ENCODE measurements at places on chromosomes 1 and 21.

DNA sequence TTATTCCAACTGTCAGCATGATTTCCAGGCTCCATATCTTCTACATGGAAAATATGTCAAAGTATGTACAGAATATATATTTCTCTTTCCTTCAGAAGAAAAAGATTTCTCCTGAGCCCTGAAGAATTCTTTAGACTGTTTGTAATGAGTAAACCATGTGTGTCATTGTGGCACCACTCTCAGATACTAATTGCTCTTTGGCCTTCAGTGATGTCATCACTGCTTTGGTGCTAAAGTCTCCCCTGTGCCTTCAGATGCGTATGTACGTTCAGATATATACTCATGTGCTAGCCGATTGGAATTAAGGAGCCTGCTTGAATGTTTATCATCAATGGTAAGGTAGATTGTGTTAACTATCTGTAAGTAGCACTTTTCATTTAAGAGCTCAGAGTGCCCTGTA lies 20.6 kb upstream of the NBL1 start:
- no peak for DNase-seq

- no peak for DNase-seq
These were observed 123.1 kb upstream of the PTGFR start for GRCh38 chr1:78367700-78368099.

- no peak for DNase-seq
These were observed 14.9 kb upstream of the CTSS start for GRCh38 chr1:150780510-150780909.

DNA sequence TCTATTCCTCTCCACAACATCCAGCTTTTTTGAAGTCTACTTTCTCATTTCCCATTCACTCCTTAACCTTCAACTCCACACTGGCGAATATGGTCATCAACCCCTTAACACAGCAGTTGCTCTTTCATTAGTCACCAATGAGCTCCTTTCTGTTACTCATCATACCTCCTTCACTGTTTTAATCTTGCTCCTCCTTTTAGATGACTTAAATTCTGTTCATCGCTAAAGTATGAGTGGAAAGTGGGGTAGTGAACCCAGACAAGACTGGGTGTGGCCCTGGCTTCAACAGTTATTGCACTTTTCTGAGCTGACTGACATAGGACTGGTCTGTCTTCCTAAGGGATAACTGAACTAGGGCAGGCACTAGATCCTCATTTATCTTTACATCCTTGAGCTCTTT lies 51.3 kb downstream of the AKT3 start:
- DNase-seq = no peak

DNA sequence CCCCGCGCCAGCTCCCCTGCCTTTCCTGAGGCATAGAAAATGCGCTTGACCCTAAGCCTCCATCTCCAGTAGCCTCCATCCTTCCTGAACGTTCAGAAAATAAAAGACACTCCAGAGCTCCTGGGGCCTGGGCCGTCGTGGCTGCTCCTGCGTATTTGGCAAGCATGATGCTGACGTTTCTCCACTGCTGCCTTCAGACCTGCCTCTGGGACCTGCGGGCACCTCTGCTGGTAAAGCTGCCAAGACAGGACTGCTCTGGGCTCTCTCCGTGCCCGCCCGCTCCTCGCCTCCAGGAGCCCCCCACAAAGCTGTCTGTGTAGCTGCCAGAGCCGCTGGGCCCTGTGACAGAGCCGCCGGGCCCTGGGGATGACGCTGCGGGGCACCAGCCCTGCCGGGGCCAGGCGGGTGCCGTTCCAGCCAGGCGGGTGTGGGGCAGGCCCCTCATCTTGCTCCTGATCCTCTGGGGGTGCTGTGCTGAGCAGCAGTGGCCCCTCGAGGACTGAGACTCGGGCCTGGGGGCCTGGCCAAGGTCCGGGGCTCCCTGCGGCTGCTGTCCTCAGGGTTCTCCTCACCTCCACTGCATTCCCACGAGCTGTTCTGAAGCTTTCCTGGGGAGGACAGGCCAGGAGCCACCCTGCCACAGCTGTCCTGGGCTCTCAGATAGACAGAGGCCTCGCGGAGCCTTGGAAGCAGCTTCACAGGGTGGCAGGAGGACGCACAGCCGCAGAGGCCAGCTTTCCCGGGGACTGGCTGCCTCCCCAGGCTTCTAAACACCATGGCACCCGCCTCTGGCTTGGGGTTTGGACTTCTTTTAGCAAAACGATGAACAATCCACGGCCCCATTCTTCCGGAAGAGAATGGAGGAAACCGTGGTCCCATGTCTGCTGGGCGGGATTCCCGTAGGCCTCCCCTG lies 48.1 kb downstream of the MORN1 start:
- DNase-seq = no peak

- no peak for DNase-seq
These were observed 344.9 kb downstream of the OMA1 start for GRCh38 chr1:58201492-58202106.

GRCh38 chr1:113255038-113255719 lies 135.1 kb upstream of the MAGI3 start:
- no peak for DNase-seq

DNA sequence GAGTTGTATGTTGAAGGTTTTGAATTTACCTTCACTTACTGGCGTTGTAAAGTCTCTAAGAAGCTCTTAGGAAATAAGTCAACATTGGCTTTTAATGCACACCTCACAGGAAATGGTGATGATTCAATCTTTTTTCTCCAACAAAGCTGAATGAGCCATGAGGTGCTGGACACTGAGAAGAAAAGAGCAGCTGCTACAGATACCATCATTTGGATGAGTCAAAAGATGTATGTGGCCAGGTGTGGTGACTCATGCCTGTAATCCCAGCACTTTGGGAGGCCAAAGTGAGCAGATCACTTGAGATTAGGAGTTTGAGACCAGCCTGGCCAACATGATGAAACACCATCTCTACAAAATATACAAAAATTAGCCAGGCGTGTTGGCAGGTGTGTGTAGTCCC lies 3.3 kb upstream of the IL23R start:
- DNase-seq = no peak

DNA sequence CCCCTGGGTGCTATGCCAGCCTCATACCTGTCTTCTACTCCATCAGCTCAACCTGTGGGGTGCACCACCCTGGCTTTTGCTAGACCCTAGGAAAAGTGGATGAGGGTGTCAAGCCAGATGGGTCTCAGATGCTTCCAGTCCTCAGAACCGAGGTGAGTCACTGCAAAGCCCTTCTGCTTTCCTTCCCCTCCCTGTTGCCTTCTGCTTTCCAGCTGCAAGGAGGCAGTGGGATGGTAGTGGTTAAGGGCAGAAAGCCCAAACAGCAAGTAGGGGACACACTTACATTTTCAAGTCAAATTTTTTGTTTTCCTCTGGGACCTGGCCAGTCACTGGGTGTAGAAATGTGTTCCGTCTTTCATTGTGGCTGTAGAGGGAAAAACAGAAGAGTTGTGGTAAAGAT lies 60.7 kb upstream of the GOLT1A start:
- no peak for DNase-seq

GRCh38 chr1:11339346-11340232 lies 66.6 kb downstream of the UBIAD1 start:
- no peak for DNase-seq

DNA sequence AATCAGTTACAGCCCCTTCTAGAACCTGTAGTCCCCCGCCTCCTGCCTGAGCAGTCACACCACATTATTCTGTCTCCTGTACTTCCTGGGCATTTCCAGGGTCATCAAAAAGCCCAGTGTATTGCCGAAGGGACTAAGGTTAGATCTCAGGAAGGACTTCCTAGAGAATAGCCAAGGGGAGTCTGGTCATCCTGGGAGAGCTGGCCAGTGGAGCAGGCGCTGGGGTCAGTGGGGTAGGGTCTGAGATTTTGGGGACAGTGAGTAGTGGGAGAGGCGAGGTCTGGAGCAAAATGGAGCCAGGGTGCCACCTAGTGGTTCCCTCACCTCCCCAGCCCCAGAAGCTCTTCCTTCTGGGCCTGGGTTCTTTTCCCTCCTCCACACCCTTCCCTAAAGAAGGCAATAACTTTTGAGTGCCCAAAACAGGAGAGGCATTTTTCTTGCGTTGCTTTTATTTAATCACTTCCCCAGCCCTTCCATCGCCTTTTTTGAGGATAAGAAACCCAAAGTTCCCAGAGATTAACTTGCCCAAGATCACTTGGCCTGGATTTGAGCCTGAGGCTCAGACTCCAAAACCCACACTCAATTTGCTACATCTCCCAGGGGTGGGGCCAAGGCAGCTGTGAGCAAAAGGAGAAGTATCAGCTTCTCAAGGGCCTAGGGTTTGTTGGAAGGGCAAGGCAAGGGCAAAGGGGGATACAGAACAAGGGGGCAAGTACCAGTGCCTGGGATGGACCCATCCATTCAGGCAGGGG lies 7.3 kb upstream of the PMVK start:
- DNase-seq = no peak
